ENCODE measurements at places on chromosomes 11 and 22.
A peak's percentile ranks its signal among the peaks of the same experiment; 100 is the strongest.

DNA sequence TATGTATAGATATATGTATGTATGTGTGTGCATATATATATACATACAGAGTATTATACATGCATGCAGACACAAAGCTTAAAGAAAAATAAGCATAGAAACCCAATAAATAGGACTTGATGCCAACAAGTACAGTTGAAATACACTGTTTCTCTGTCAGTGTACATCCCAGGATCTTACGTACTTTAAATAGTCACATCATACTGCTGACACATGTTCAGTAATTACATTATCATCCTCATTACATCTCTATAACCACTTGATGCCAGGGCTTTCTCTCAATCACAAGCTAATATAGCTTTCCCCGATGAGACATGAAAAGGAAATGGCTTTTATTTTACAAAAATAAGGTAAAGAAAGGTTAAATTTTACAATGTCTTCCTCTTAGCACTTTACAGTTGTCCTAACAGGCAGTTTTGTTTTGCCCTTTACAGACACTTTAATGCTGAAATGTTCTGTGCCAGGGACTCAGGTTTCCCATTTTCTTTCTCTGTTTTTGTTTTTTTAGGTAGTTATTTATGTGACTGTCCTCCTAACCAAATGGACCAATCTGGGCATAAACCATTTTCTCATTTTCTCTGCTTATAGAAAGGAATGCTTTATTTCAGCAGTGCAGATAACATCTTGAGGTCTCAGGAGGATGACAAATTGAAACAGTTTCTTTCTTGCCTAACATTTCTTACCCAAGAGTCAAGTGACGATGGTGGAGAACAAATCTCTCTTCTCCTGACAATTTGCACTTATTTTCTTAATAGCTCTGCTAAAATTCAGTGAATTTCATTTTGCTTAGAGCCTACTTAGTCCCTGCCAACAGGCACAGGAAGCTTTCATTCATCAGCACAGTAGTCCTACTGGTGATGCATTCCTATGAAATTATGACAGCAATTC is 350.2 kb downstream of the TTC28 start:
- DNase-seq = no peak

DNA sequence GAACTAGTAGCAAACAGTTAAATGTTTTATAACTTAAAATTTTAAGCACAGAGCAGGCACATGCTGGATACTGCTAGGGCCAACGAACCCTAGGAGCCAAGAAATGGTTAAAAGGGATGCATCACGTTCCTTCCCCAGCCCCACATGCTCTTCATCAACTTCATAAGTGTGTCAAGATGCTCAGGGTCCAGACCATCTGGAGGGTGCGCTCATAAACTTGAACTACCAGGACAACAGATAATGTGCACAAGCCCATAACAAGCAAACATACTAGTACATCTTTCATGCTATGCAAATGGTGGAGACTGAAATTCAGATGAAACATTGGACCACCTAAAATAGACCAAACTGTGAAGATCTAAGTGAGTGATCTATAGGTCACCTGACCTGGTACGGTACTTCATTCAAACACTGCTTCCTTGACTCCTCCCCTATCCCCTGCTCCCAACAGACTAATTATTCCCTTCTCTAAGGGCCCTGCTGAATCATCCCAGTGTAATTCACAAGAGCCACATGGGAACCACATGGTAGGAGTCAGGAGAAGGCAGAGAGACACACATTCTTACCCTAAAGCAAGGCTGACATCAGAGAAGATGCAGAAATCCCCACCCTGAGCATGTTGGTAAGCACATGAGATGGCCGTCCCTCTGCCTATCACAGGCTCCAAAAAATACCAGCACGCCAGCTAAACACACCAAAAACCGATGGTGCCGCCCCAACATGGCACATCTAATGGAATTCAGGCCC is 83.9 kb downstream of the ETS1 start:
- DNase-seq = peak; percentile 81

DNA sequence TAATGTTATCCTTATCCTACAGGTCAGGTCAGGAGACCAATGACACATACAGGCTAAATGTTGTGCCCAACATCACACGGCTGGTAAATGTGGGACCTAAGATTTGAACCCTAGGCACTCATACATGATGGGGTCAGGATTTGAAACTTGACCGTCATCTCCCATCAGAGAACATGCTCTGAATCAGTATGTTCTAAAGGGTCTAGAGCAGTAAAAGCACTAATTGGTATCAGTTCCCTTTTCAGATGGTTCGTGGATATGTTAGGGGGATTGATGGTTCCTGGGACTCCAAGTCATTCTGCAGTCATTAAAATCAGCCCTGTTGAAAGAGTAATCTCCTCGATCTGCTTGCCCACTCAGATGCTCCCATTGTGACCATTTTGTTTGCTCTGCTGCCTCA is 65.5 kb downstream of the BMAL1 start:
- DNase-seq = no peak

DNA sequence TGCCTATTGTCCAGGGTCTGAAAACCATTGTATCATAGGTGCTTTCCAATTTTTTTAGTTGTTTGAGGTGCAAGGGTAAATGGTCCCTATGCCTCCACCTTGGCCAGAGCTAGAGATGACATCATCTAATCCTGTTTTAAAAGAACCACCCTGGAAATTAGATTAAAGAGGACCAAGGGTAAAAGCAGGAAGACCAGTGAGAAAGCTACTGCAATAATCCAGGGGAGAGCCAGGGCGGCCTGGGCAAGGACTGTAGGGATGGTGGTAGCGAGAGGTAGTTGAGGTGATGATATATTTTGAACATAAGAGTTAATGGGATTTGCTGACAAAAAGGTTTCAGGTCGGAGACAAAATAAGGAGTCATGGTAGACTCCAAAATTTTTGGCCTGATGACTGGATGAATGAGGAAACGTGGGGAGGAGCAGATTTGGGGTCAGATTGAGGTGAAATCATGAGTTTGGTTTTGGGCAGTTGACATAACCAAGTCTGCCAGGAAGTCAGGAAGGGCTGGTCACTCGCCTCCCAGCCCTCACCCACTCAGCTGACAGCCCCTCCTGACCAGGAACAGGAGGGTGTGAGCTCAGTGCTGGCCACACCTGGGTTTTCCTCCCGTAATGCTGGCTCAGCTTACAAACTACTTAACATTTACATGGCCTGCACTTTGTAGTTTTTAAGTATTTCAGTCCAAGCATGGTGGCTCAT is 23.0 kb downstream of the SCN4B start:
- no peak for DNase-seq

DNA sequence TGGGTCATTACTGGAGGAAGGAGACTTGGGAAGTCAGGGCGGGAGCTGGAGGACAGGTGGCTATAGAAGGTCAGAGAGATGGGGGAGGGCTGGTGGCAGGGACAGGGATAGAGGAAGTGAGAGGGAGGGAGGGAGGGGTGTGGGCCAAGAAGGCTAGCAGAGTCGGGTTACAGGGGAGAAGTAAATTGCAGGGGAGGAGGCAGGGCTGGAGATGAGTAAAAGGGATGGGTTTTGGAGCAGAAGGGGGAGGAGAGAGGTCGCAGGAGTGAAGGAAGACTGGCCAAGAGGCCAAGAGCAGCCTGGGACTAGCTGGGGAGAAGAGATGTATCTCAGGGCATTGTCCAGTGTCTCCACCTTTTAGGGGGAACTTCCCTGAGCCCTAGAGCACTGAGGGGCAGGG is 33.0 kb downstream of the LRRC10B start:
- no peak for DNase-seq

- no peak for DNase-seq
Measured at GRCh38 chr11:114148013-114148382, 88.5 kb downstream of the ZBTB16 start.

- no peak for DNase-seq
Measured at GRCh38 chr11:304915-305843, 2.4 kb upstream of the IFITM2 start.

DNA sequence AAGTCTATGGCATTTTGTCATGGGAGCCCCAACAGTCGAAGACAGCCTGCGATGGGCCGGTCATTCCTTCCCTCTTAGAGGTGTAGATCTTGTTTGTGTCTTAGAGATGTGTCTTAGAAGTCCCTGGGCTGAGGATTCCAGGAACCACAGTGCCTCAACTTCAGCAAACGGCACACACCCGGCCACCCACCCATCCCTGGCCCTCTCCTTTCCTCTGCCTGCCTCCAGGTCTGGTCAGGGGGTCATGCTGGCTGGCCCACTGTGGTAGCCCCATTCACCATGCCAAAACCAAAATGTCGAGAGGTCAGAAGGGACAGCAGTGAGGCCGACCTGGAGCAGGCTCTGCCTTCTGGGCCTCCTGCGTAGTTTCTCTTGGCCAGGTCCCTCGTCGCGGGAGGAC is 857.9 kb downstream of the TBC1D22A start:
- no peak for DNase-seq

DNA sequence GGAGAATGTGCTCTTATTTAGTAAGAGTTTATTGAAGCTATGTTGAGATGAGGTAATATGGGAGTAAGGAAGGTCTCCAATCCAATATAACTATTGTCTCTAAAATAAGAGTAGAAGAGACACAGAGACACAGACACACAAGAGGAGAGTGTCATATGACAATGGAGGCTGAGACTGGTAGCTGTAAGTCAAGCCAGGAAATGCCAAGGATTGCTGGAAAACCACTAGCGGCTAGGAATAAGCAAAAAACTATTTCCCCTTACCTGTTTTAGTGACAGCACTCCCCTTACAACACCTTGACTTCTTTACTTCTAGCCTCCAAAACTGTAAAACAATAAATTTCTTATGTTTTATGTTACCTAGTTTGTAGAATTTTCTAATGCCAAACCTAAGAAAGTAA is 1652.8 kb downstream of the LRRC4C start:
- no peak for DNase-seq

- DNase-seq = no peak
Measured at GRCh38 chr11:106789406-106789805, 228.9 kb downstream of the GUCY1A2 start.

- DNase-seq = no peak
Measured at GRCh38 chr11:19918302-19919049, 205.8 kb downstream of the NAV2 start.

DNA sequence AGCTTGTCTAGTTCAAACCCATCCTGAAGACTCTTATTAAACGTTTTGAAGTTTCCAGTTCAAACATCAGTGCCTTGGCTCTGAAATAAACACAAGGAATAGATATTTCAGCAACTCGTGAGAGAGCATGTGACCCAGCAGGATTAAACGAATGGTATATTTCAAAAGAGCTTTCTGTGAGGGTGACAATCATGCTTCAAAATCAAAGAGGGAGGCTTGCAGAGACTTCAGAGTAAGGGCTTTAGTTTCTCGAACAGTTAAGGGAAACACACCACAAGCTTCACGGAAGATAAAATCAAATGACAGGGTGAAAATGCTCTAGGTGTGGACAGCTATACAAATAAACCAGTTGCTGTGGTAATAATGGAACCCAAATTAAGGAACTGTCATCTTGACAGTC is 1.4 kb downstream of the HPS4 start:
- DNase-seq = no peak

DNA sequence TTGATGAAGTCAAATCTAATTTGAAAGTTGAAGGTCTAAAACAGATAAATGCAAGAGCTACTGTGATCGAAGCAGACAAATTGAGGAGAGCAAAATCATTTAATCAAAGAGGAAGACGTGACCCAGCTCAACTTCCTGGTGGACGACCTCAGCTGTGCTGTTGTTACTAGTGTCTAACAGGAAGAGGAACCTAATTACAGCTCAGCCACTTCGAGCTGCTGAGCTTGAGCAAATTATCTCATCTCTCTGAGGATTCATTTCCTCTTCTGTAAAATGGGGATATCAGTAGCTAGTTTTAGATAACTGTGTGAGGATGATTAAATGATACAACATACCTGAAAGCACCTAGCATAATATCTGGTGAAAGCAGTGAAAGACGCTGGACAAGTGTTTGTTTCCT is 48.6 kb upstream of the OLFML1 start:
- no peak for DNase-seq

GRCh38 chr11:47020793-47021526 is 84.4 kb downstream of the CSTPP1 start:
- DNase-seq = no peak

DNA sequence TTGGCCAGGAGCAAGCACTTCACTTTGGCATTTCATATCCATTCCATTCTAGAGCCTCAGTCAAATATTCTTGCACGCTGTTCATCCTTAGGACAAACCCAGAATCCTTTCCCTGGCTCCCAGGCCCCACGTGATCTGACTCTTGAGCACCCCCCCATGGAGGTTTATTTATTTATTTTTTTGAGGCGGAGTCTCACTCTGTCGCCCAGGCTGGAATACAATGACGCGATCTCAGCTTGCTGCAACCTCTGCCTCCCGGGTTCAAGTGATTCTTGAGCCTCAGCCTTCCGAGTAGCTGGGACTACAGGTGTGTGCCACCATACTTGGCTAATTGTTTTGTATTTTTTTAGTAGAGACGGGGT is 12.7 kb upstream of the TSGA10IP start:
- no peak for DNase-seq

- no peak for DNase-seq
Measured at GRCh38 chr22:47396515-47396914, 634.1 kb downstream of the TBC1D22A start.

DNA sequence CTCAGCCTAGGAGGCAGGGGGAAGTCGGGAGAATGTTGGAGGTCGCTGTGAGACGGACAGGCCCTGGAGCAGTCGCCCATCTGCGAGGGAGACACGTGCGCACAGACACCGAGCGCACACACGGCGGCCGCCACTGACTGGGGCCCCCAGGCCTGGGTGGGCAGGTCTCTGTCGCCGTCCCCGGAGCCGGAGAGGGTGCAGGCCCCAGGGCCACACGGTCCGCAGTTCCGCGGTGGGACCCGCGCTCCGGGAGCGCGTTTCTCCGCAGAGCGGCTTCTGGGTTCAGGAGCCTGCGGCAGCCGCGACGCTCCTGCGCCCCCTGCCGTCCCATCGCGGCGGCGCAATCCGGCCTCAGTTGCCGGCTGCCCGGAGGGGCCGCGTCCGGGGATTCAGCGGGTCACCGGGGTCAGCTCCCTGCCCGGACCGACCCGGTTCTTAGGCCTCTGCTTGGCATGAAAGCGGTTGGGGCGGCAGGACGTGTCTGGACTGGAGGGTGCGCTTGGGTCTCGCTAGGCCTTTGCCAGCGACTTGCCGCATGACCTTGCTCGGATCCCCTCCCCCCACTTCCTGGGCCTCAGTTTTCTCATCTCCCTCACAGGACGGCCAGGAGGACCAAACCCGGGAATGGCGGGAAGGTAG is 31.2 kb downstream of the PDE2A start:
- DNase-seq = no peak

GRCh38 chr11:8063324-8063723 is 17.7 kb upstream of the TUB start:
- no peak for DNase-seq

DNA sequence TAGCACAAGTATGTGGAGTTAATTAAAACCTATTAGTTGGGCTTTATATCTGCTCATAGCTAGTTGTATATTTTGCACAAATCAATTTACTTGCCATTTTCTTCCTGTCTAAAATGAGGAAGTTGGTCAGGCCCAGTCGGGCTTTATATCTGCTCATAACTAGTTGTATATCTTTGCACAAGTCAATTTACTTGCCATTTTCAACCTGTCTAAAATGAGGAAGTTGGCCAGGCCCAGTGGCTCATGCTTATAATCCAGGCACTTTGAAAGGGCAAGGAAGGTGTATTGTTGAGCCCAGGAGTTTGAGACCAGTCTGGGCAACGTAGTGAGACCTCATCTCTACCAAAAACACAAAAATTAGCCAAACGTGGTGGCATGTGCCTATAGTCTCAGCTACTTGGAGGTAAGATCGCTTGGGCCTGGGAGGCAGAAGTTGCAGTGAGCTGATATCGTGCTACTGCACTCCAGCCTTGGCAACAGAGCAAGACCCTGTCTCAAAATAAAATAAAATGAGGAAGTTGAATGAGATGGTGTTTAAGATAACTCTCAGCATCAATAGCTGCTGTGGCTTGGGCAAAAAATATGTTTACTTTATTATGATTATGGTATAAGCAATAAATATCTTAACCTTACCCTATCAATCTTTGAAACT is 1558.6 kb upstream of the RAG2 start:
- DNase-seq = no peak

GRCh38 chr11:11498195-11498594 is 123.6 kb downstream of the GALNT18 start:
- no peak for DNase-seq

Measured in epithelial cell of proximal tubule (primary cell).